ENCODE measurements at places on chromosomes 2 and 18.

DNA sequence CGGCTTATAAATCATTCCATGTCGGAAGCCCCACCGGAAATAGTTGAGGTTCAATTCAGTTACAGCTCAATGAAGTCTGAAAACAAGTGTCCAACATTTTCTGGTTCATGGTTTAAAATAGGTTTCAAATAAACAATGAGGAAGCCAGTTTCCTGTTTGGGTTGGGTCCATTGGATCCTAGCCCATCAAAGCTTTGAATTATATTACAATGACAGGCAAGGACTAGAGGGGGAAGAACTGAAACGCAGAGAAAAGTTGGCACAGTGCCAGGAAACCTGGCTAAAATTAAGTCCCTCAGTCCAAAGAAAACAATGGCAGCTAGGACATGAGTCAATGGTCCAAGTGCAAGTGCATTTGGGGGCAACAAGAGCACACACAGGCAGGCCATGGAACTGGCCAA is 32.0 kb downstream of the SLC14A1 start:
- DNase-seq: no peak

DNA sequence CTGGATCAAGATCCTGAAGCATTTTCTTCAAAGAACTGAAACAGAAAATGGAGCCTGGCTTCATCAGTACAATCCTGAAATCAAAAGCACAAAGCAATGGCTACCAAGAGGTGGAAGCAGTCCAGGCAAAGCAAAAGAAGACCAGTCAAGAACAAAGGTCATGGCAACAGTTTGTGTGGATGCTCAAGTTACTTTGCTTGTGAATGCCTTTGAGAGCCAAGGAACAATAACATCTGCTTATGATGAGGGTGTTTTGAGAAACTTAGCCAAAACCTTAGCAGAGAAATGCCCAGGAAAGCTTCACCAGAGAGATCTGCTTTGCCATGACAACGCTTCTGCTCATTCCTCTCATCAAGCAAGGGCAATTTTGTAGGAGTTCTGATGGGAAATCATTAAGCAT is 723.1 kb downstream of the TMEM182 start:
- DNase-seq: no peak

GRCh38 chr2:55025627-55026026 is 24.6 kb downstream of the RTN4 start:
- DNase-seq: no peak

- no peak for DNase-seq
Measured at GRCh38 chr2:47457268-47457667, 54.3 kb downstream of the MSH2 start.

DNA sequence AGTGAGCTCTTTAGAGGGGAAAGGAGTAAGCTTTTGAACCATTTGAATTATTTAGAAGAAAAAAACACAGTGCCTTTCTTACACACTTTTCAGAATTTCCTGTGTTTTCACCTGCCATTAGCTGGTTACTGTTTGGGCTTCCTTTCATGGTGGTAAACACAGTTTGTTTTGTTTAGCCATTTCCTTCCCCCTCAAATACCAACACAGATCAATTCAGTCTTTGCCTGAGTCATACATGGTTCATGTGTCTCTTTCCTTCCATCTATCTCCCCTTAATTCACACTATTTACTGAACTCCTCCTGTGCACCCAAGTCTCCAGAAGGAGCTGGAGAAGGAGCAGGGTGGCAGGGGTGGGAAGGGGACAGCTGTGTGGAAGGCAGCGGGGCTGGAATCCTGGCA is 45.0 kb downstream of the TCF7L1 start:
- no peak for DNase-seq

Data from activated T-helper 1 cell treated with anti-CD3 and anti-CD28 coated beads, Interleukin-2, amount 50 U/mL, for 16 hours (primary cell).